ENCODE measurements at places on chromosomes 6 and 20. TPM values are rescaled to one million over a fixed set of nuclear protein-coding genes. Genes with fewer than 3 reads are reported as not detected.

DNA sequence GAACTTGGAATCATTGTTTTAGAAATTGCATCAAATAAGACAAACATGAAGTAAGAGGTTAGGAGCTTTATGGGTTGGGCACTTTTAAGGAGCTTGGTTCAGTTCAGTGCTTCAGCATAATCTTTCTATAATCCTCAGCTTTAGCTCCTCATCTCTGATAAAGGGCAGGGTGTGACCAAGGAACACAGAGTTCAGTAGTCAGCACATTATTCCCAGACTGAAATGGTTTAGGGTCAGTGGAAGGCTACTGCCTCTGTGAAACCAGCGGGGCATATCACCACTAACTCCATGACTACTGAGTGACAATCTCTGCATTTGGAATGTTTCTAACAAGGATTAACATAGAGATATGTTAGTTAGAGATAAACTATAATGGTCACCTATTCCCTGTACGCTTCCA lies 36.9 kb downstream of the CRYBG1 start:
- H3K4me3 ChIP-seq: no peak overlapping the region
- no peaks in the 10 kb centered on the region for H3K36me3 ChIP-seq
- peaks cover 13% of the 10 kb centered on the region for H3K27me3 ChIP-seq

The SIM1 gene
- total RNA-seq: not detected

DNA sequence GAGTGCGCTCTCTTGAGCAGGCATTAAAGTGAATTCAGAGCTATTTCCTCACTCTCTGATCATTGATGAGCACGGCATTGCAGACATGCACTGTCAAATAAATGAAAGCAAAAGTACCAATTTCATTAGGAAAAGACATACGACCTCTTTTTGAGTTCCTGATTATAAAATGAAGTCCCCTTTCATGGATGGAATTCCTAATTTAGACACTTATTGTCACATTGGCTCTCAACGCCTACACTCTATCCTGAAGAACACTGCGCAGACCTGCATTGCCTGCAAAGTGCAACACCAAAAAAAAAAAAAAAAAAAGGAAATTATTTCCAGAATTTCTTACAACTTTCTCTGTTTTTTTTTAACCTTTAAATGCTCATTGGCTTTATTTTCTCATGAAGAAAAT lies 1.6 kb downstream of the ADGRB3 start:
- no peaks in the 10 kb centered on the region for H3K36me3 ChIP-seq
- H3K27me3 ChIP-seq: peaks cover 44% of the 10 kb centered on the region
- DNase-seq: no peak

The THEMIS gene
- 144 TPM for total RNA-seq

The KIAA1755 gene
- total RNA-seq: not detected

All from activated CD8-positive, alpha-beta T cell treated with anti-CD3 and anti-CD28 coated beads, Interleukin-2, amount 10 ng/mL, durations not matched to agents 7 days and 5 days (primary cell).